ENCODE measurements at places on chromosomes 13 and 19.
A peak's percentile ranks its signal among the peaks of the same experiment; 100 is the strongest.

- no peak for DNase-seq
These were observed 748.5 kb upstream of the KLHL1 start for GRCh38 chr13:70856711-70857110.

DNA sequence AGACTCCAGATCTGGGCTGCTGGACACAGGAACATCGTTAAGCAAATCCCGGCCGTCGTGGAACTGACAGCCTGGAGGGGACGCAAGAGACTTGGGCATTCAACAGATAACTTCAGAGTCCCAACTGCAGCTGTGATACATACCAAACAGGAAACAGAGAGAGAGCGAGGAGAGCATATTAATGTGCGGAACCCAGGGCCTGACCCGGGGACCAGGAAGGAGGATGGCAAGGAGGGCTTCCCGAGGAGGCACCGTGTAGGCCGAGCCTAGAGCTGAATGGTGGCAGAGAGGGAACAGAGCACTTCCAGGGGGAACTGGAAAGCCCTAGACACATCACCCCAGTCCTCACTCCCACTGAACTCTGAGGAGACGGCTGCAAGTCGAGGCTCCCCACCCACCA, 68.1 kb downstream of the SIPA1L3 start:
- no peak for DNase-seq

DNA sequence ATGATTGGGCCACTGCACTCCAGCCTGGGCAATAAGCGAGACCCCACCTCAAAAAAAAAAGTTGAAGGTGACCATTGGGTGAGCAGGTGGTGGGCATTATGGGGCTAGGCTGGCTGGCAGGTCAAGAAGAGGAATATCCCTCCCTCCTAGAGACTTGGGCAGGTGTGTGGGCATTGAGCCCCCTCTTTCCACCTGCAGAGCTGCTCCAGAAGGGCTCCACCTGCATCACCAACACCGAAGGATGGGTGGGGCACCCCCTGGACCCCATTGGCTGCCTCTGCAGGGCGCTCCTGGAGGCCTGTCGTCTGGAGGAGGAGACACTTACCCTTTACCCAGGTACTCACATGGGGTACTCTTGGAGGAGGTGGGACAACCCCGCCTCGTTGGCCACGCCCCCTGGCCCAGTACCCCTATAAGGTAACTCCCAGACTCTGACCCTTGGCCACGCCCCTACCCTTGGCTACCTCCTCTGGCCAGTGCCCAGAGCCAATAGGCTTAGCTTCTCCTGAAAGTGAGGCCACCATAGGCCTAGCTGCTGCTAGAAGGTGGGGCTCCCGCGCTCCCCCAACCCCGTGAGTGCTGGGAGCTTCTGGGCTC, 21.9 kb downstream of the ZSWIM4 start:
- no peak for DNase-seq

DNA sequence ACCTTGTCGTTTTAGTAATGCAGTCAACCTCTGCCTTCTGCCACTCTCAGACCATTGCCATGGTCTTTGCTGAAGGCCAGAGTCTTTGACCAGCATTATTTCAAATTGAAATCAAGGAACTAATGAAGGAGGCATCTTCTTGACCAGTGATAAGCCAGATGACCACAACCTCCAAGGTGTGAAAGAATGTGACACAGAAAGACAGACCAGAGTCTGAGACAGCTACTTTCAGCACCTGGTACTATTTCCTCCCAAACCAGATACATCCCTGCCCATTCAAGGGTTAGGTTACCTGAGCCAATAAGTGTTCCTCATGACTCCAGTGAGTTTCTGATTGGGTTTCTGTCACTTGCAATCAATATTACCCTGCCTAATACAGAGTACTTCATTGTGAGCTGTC, 20.3 kb upstream of the RNASEH2B start:
- no peak for DNase-seq

- no peak for DNase-seq
These were observed 9.1 kb upstream of the PNMA8A start for GRCh38 chr19:46480415-46480814.

DNA sequence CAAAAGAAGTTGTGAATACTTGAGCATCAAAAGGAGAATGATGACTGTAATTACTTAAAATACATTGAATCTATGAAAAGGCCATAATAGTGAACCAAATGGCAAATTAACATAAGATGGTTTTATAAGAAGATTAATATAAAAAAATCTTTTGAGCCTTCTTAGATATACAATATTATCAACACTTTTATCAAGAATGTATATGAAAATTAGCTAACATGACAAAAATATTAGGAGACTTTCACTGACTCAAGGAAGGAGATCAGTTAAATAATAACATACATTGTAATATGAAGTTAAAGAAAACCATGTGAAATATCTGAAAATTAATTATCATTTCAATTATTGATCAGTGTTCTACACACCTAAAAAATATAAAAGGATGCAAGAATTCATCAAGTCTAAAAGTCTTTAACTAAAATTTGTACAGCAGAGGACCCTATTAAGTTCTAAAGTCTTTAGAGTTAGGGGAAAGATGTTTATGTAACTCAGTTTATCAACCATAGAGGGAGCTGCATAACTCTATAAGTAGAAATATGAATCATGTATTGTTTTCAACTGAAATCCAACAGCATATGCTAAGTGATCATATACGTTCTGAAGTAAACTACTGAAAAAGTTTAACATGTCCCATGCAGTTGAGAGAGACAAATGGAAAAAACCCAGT, 756.1 kb upstream of the MIR17HG start:
- DNase-seq = no peak

GRCh38 chr19:33428627-33429125, 55.2 kb downstream of the CEBPG start:
- no peak for DNase-seq

DNA sequence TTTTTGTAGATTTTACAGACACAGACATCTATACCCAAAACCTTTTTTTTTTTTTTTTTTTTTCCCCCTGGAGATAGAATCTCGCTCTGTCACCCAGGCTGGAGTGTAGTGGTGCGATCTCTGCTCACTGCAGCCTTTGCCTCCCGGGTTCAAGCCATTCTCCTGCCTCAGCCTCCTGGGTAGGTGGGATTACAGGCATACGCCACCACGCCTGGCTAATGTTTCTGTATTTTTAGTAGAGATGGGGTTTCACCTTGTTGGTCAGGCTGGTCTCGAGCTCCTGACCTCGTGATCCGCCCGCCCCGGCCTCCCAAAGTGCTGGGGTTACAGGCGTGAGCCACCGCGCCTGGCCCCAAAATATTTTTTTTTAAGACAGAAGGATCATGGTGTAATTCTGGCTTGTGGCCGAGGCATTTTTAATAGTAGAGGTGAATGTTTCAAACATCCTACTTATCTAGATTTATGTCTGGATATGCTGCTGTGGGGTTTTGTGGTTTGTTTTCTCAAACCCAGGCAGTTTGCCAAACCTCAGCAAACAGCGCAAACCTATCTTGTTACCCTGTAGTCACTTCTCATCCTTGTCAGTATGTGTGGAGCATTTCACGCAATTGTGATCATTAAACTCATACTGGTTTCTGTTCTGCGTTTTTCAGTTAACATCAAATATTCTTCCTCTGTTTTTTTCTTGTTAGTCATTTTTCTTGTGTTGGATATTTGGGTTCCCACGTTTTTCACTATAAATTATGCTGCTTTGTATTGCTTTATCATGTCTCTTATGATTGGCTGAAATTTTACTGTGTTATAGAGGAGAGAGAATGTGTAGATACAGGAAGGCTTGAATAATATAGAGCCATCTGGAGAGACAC, 36.2 kb upstream of the GARRE1 start:
- DNase-seq = peak; percentile 87

- DNase-seq = no peak
These were observed 2.6 kb downstream of the CNN1 start for GRCh38 chr19:11541238-11541637.

DNA sequence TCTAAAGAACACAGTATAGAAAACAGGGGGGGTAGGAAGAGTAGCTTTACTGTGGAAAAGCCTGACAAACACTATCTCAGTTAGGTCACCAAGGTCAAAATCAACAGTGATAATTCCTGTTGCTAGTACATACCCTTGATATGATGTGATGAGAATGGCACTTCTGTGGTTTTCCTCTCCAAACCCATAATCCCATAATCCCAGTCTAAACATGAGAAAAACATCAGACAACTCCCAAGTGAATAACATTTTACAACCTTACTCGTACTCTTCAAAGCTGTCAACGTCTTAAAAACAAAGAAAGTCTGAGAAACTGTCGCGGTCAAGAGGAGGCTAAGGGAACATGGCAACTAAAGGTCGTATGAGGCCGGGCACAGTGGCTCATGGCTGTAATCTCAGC, 137.6 kb downstream of the FOXO1 start:
- DNase-seq = no peak

DNA sequence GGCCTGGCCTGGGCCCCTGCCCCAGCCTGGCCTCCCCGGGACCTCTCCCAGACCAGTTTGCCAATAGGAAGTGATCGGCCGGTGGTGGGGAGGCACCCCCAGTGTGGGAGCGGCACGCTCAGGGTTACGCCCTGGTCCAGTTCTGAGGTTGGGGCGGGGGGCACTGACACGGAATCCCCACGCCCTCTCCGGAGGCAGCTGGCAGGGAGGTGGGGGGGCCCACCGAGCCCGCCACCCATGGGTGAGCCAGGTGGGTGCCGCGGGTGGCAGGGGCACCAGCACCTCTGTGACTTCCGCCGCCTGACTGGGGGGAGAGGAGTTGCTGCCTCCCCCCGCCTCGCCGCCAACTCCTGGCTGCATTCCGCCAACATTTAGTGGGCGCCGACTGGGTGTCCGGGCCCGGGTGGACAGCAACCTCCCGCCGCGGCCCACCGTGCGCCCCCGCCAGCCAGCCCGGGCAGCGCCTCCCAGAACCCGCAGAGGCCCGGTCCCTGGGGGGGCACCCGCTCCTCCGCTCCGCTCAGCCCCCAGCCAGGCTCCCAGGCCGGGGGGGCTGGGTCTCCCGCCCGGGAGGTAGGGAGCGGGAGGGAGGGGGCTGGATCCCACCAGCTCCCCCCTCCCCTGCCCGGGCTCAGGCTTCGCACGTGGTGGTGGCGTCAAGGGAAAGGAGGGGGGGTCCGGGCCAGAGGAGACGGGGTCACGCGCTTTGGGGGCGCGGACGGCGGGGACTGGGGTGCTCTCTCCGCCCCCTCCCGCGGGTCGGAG, 2.0 kb downstream of the ZBTB7A start:
- DNase-seq = peak; percentile 41
